Ovary (tissue), 10 donors: ENCODE measurements at places on chromosomes 11 and 22.

GRCh38 chr11:127242676-127243075 is 242.1 kb upstream of the KIRREL3 start:
- no peak for DNase-seq

GRCh38 chr11:46649180-46649738 is 31.9 kb downstream of the ATG13 start:
- peak; percentile 89 for DNase-seq

- DNase-seq: peak; percentile 87
These were observed 29.9 kb downstream of the ARVCF start for GRCh38 chr22:19986410-19987341.

- DNase-seq: no peak
These were observed at the start of gene ST14 for GRCh38 chr11:130159657-130160497. Gene ST14 (plus strand): TSS chr11:130159782. CDS start chr11:130159980, 198 bp downstream.

DNA sequence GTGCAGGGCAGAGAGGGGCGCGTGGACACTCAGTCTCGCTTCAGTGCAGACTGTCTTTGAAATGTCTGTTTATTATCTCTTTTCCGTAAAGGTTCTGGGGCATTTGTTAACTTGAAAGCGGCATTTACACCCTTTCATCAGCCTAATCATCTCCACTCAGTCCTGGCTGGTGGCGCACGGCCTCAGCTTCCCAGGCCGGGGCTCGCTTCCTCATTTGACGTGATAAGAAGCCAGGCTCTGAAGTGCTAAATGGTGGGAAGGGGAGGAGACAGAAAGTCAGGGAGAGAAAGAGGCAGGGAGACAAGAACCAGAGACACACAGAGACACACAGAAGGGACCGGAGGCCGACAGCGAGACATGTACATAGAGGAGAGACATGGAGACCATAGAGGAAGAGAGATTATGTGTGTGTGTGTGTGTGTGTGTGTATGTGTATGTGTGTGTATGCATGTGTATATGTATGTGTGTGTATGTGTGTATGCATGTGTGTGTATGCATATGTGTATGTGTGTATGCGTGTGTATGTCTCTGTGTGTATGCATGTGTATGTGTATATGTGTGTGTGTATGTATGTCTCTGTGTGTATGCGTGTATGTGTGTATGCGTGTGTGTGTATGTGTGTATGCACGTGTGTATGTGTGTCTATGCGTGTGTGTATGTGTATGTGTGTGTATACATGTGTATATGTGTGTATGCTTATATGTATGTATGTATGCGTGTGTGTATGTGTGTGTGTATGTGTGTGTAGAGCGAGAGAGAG is 101.5 kb downstream of the ST3GAL4 start:
- no peak for DNase-seq

- DNase-seq: no peak
These were observed 998 bp downstream of the BAIAP2L2 start for GRCh38 chr22:38109371-38110001.

DNA sequence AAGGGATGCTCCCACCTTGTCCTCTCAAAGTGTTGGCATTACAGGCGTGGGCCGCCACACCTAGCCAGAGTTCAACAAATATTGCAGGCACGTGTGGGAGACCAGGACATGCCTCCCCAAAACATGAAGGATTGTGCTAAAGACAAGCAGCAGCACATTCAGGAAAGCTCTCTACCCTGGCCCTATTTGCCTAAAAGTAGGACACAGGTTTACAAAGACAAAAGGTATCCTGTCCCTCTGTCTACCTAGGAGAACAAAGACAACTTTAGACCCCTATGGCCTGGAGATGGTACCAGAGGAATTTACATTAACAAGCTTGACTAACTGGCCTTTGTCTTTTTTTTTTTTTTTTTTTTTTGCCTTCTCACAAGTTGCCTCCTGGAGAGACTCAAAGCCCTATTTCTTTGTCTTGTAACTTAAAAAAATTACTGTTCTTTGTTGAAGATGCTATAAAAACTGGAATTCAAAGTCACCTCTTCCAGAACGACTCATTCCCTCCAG is 859 bp upstream of the ACCS start:
- no peak for DNase-seq

- no peak for DNase-seq
These were observed 93.8 kb upstream of the DDI1 start for GRCh38 chr11:103942646-103943045.

DNA sequence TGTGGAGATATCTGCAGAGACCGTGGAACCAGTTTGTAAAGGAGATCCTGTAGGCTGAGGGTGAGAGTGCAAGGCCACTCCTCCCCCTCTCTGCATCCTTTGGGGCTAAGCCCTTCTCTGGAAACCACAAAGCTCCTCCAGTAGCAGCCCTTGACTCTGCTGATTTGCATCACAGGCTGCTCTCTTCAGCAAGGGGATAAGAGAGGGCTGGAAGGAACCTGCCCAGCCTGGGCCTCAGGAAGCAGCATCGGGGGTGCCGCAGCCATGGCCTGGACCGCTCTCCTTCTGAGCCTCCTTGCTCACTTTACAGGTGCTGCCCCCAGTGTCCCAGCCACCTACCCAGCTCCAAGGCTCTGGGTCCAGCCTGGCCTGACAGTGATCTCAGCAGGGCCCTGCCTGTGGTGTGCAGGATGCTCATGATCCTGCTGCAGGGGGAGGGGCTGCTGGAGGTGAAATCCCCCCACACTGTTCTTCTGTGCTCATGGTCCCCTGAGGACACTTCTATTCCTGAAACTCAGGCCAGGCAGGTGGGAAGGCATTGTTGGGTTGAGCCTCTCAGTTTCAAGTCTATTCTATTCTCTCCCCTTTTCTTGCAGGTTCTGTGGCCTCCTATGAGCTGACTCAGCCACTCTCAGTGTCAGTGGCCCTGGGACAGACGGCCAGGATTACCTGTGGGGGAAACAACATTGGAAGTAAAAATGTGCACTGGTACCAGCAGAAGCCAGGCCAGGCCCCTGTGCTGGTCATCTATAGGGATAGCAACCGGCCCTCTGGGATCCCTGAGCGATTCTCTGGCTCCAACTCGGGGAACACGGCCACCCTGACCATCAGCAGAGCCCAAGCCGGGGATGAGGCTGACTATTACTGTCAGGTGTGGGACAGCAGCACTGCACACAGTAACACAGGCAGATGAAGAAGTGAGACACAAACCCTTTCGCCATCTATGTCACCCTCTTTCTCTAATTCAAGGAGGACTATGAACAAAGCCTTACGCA is 68.5 kb upstream of the IGLL5 start:
- DNase-seq: no peak

DNA sequence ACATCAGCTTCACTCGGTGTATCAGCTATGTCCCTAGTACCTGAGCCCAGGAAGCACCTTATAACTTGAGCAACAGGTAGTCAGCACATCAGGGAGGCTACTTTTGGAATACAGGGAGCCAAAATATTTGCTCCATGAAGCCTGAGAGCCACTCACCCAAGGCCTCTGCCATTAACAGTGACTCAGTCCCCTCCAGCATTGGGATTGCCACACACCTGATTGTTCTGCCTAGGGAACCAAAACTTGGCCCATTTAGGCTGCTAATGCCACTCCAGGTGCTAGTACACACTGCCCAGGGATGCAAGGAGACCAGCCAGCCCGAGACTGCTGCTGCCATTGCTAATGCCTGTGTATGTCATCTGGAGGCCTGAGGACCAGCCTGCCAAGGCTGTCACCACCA is 773.6 kb upstream of the TENM4 start:
- DNase-seq: no peak

GRCh38 chr11:134469627-134470026 is 57.6 kb upstream of the B3GAT1 start:
- DNase-seq: no peak

- no peak for DNase-seq
These were observed 174.4 kb downstream of the SWAP70 start for GRCh38 chr11:9838229-9838628.

DNA sequence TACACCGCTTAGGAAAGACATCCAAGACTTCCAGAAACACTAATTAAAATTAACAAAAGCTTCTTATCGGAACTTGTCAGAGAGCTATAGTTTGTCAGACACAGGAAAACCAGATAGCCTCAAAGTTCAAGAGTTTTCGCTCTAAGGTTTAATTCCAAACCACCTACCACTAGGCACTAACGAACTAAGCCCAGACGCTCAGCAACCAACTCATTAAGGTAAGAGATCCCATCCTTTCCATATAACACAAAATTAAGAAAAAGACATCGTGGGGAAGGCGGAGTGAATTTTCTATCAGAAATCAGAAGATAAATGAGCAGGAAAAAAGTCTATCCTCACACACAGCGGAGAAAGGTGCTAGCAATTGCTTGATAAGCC is 382 bp downstream of the IMMP1L start:
- no peak for DNase-seq

DNA sequence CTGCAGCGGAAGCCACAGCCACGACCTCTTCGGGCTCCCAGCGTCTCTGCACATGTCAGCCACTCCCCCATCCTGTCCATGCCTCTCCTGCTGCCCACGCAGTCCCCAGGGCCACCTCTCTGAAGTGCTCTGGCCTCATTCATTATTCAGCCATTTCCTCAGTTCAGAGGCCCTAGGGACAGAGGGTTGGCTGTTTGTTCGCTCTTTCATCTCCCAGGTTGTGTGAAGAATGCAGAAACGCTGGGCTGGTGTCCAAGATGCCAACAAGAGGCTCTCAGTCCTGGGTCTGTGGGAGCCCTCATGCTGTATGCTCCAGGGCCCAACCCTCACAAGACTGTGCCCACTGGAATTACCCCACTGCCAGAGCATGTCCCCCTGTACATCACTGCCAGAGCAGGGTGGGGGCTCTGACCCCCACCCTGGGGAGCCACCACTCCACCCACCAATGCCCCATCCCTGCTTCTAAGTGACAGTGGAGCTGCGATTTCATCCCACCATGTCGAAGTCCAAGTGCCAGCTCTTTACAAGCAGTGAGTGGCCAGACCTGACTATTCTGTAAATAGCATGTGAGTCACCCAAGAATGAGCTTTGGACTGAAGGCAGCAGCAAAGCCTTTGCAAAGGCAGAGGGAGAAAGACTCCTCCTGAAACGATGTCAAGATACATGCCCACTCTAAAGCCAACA is 209.6 kb downstream of the BUD13 start:
- DNase-seq: no peak

DNA sequence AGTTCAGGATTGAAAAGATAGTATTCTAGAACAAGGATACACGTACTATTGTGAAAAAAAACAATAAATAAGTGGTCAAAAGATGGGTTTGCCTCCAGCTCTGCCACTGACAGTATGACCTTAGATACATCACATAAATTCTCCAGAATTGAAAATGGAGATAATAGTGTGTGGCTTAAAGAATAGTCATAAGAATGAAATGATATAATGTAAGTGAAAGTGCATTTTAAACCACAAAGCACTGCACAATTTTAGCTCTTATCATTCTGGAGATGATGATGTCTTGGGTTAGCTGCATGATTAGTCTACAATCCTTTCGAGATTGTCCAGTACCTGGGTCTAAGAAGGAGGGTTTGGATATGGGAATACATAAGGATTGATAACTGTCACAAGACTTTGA is 21.9 kb upstream of the CEP295 start:
- no peak for DNase-seq

DNA sequence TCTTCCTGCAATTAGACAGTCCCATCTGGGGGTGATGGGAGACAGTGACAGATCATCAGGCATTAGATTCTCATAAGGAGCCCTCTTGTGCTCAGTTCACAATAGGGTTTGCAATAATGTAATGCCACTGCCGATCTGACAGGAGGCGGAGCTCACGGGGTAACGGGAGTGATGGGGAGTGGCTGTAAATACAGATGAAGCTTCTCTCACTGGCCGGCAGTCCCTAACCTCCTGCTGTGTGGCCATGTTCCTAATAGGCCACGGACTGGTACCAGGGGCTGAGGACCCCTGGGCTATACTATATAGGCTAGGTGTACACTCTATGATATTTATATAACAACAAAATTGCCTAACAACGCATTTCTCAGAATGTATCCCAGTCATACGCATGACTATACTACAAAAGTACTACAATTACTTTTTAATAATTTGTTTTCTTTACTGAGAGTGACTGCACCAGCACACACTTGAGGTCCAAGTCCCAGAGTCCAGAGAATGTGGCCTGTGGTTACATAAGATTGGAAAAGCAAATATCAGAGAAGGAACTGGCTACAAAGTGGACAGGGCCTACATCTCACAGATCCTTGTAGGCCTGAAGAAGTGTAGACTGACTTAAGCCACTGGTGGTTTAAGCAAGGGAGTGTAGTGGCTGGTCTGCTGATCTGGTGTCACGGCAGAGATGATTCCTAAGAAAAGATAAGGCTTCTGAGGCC is 200.0 kb downstream of the LARGE1 start:
- no peak for DNase-seq

- no peak for DNase-seq
These were observed 110.9 kb upstream of the PITPNB start for GRCh38 chr22:28029956-28030355.

- no peak for DNase-seq
These were observed 14.8 kb downstream of the TMPRSS13 start for GRCh38 chr11:117914398-117914761.
